ENCODE measurements at places on chromosomes 6 and 20. TPM values are rescaled to one million over a fixed set of nuclear protein-coding genes. Genes with fewer than 3 reads are reported as not detected.

HCRTR2 gene
- total RNA-seq, result not detected

PAK5 gene
- total RNA-seq, result not detected

RIN2 gene
- not detected for total RNA-seq

POM121L2 gene
- total RNA-seq, result not detected

THBD gene
- not detected for total RNA-seq

TPBG gene
- not detected for total RNA-seq

AGPAT4 gene
- total RNA-seq, result 3.1 TPM

KLHDC3 gene
- 75.1 TPM for total RNA-seq

MUC21 gene
- not detected for total RNA-seq

NXT1 gene
- total RNA-seq, result 48.3 TPM

BPIFB1 gene
- total RNA-seq, result not detected

WFDC5 gene
- not detected for total RNA-seq

C6orf15 gene
- total RNA-seq, result not detected

SLC4A11 gene
- total RNA-seq, result 5.4 TPM

PROCR gene
- 1.5 TPM for total RNA-seq

EYA4 gene
- not detected for total RNA-seq

BTN1A1 gene
- total RNA-seq, result not detected

C20orf202 gene
- not detected for total RNA-seq

HAO1 gene
- total RNA-seq, result not detected

KHDRBS2 gene
- not detected for total RNA-seq

TMEM217 gene
- total RNA-seq, result 2.7 TPM

OVOL2 gene
- total RNA-seq, result not detected

ZNF335 gene
- total RNA-seq, result 39.4 TPM

SNX3 gene
- 67.9 TPM for total RNA-seq

BACH2 gene
- total RNA-seq, result 22.6 TPM

SLC22A7 gene
- total RNA-seq, result not detected

All from activated CD8-positive, alpha-beta memory T cell treated with anti-CD3 and anti-CD28 coated beads, Interleukin-2, amount 10 ng/mL, durations not matched to agents 7 days and 5 days (primary cell).